ENCODE measurements at places on chromosomes 3 and 15.

GRCh38 chr15:99268431-99268830 is 17.1 kb downstream of the LRRC28 start:
- no peak for DNase-seq

DNA sequence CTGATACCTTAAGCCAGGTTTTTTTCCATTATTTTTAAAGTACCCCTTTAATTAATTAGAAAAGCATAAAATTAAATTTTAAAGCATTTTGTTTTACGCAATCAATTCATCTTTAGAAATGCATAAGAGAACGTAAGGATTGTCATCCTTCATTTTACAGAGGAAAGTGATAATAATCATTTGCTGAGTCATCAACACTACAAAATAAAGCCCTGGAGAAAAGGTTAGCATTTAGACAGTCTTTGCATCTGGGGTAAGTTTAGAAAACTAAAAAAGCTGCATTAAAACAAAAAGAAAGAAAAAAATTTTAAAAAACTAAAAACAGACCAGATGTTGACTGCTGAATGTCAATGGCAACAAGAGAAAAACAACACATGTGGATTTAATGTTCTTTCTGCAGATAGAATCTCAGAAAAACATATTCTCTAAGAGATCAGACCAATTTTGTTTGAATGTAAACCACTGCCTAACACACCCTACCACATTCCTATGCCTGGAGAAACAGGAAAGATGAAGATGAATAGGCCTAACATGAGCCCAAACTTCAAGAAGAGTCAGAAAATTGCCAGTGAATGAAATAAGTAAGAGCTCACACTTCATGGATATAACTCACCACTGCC is 59.9 kb downstream of the SUCNR1 start:
- no peak for DNase-seq

- DNase-seq = no peak
These were observed 31.2 kb upstream of the PSMD6 start for GRCh38 chr3:64054488-64054887.

DNA sequence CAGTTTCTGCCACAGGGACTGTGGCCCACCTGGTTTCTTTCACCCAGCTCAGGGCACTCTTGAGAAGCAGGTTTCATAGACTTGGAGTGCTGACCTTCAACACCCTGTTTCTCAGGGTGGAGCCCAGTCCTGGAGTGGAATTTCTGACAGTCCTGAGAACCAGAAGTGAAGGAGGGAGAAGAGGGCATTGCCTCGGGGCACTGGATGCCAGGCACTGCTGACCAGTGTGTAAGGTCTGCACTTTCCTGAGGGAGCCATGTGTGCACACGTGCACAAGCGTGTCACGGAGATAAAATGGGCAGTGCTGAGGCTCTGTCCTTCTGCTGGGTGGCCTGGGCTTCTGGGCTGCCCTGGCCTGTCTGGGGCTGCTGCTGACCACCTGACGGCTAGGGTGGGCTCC is 118.5 kb downstream of the SEC22A start:
- no peak for DNase-seq

DNA sequence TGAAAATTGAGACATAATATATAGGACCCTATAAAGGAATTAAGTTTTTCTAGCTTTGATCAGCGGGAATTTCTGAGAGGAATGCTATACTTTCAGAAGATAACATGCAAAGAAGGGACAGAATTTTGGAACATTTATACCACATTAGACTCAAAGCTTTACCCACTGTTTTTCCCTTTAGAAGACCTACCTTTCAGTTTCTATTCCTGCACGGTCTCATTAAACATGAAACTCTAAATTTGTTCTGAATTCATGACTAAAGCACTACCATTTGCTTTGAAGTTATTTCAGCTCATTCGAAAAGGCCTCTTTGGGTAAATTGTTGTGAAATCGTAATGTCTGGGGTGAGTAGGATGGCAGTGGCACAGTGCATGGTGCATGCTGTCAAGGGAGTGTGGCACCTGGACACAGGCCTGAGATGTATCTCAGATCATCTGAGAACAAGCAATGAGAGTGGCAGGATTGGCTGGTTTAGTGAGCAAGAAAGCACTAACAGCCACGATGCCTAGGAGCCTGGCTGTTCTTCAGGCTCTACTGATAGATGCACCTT is 42.5 kb downstream of the CHCHD4 start:
- no peak for DNase-seq

GRCh38 chr15:78422571-78423340 is 15.3 kb upstream of the IREB2 start:
- DNase-seq = peak; percentile 55

- no peak for DNase-seq
These were observed 760.1 kb upstream of the CFAP20DC start for GRCh38 chr3:59809710-59810444.

DNA sequence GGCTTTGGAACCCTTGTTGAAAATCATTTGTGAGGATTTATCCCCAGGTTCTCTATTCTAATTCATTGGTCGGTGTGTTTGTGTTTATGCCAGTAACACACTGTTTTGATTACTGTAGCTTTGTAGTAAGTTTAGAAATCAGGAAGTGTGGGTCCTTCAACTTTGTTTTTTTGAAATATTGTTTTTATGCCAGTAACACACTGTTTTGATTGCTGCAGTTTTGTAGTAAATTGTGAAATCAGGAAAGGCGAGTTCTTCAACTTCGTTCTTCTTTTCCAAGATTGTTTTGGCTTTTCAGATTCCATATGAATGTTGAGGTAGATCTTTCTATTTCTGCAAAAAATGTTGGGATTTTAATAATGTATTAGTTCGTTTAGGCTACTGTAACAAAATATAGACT is 314.6 kb downstream of the RPLP1 start:
- DNase-seq = no peak

DNA sequence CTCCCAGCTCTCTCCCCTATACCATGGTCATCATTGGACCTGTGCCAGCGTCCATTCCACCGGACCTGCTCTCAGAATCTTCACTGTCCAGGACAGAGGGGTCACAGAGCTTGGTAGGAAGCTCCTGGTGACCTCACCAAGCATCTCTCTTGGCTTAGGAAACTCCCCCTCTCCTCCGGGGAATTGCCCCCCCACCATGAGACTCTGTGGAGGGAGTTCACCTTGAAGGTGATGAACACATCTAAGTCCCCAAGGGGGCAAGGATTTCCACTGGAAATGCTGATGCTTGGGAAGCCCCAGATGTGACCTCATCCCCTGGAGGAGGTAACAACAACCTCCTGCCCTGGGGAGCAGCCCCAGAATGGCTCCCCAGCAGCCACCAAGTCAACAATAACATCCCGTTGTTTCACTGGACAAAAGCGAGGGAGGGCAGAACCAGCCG is 3.2 kb downstream of the SEMA7A start:
- DNase-seq = no peak

DNA sequence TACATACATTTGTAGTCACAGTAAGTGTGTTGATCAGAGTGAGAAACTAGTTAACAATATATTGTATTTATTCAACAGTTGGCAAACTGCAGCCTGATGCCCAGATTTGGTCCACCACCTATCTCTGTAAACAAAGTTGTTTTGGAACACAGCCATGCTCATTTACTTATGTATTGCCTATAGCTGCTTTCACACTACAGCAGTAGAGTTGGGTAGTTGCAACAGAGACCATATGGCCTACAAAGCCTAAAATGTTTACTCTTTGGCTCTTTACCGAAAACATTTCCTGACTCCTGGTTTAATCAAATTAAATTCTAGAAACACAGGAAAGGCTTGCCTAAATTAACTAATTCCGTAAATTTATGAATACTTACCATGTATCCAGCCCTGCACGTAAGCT is 39.4 kb downstream of the CMC1 start:
- DNase-seq = no peak

GRCh38 chr15:89646416-89647141 is 8.7 kb downstream of the KIF7 start:
- DNase-seq = no peak

DNA sequence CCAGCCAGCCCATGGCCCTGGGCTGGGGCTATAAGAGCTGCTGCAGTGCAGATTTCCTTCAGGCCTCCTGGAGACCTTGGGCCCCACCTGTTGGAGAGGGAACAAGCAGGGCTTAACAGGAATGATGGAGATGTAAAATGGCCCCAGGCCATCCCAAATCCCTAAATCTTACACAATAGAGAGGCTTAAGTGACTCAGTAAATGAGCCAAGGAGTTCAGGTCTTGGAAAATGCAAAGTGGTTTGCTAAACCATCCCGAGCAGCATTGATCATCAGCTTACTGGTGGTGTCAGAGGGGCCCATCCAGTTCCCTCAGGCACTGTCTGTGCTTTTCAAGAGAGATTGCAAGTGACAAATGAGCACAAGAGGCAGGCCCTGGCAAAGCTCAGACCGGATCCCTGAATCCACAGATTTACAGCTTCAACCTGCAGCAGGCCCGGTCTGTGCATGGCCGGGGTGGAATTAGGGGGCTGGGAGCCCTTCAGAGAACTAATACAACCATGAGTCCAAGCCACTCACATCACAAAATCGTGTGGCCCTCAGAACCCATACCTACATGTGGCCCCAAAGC is 325.4 kb downstream of the UACA start:
- DNase-seq = no peak

DNA sequence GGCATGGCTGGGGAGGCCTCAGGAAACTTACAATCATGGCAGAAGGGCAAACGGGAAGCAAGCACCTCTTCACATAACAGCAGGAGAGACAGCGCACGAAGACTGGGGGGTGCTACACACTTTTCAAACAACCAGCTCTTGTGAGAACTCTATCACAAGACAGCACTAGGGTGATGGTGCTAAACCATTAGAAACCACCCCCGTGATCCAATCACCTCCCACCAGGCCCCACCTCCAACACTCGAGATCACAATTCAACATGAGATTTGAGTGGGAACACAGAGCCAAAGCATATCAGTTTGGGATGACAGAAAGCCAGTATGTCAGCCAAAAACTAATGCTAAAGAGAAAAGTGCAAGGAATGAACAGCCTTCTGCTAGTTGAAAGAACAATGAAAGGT is 309.8 kb upstream of the CCDC54 start:
- no peak for DNase-seq

GRCh38 chr3:119601154-119601553 is 3.5 kb downstream of the PLA1A start:
- no peak for DNase-seq

- DNase-seq = no peak
These were observed 247.2 kb downstream of the LSAMP start for GRCh38 chr3:116198087-116198486.

GRCh38 chr15:69979783-69980182 is 117.9 kb downstream of the TLE3 start:
- DNase-seq = no peak
